Purkinje cell (primary cell): ENCODE measurements at places on chromosomes 7 and 10. TPM values are rescaled to one million over a fixed set of nuclear protein-coding genes. Genes with fewer than 3 reads are reported as not detected.

ST8SIA6 gene
- polyA plus RNA-seq, result not detected in 2 replicates

PRKCQ gene
- polyA plus RNA-seq, result 2.2 and 2.6 TPM in 2 replicates

CCDC7 gene
- polyA plus RNA-seq, result 9.8 and 13.4 TPM in 2 replicates

SRGN gene
- 6.8 and 12.5 TPM in 2 replicates for polyA plus RNA-seq

PTN gene
- polyA plus RNA-seq, result 186 and 204 TPM in 2 replicates

PHYH gene
- polyA plus RNA-seq, result 70.8 and 79.3 TPM in 2 replicates

PPP1R9A gene
- polyA plus RNA-seq, result 30.8 and 35.7 TPM in 2 replicates

CHAT gene
- not detected in 2 replicates for polyA plus RNA-seq

CFAP46 gene
- 2.4 TPM in 1 of 2 replicates, not detected in the other for polyA plus RNA-seq

CNPY1 gene
- 3.8 and 13.5 TPM in 2 replicates for polyA plus RNA-seq

SPDYE16 gene
- polyA plus RNA-seq, result 0.38 and 0.51 TPM in 2 replicates

ODAD2 gene
- 3.0 TPM in 1 of 2 replicates, not detected in the other for polyA plus RNA-seq

COX19 gene
- polyA plus RNA-seq, result 8.0 and 10.5 TPM in 2 replicates

NPSR1 gene
- not detected in 2 replicates for polyA plus RNA-seq

UPK3B gene
- not detected in 2 replicates for polyA plus RNA-seq

C1GALT1 gene
- polyA plus RNA-seq, result 20.4 and 23.3 TPM in 2 replicates

ADCYAP1R1 gene
- polyA plus RNA-seq, result 1.1 and 1.6 TPM in 2 replicates

IKZF1 gene
- polyA plus RNA-seq, result not detected in 2 replicates

VSTM4 gene
- polyA plus RNA-seq, result 1.5 and 1.7 TPM in 2 replicates

HOXA6 gene
- polyA plus RNA-seq, result not detected in 2 replicates

GIMAP5 gene
- 1.3 TPM in 1 of 2 replicates, not detected in the other for polyA plus RNA-seq

CLIP2 gene
- polyA plus RNA-seq, result 3.2 and 5.3 TPM in 2 replicates

CCDC172 gene
- polyA plus RNA-seq, result not detected in 2 replicates

SPAM1 gene
- not detected in 2 replicates for polyA plus RNA-seq

AQP1 gene
- polyA plus RNA-seq, result 0.10 and 0.40 TPM in 2 replicates

CDHR3 gene
- polyA plus RNA-seq, result 3.6 and 4.5 TPM in 2 replicates

MINDY4 gene
- 2.2 and 3.7 TPM in 2 replicates for polyA plus RNA-seq

AKR1C8 gene
- polyA plus RNA-seq, result not detected in 2 replicates

OR13A1 gene
- polyA plus RNA-seq, result not detected in 2 replicates

ZCCHC24 gene
- polyA plus RNA-seq, result 2.1 and 3.5 TPM in 2 replicates

ATP6V0A4 gene
- not detected in 2 replicates for polyA plus RNA-seq

NPTX2 gene
- polyA plus RNA-seq, result 0.45 and 15.1 TPM in 2 replicates

CC2D2B gene
- 1.7 and 6.2 TPM in 2 replicates for polyA plus RNA-seq

TWIST1 gene
- not detected in 2 replicates for polyA plus RNA-seq

ADARB2 gene
- polyA plus RNA-seq, result 0.30 and 0.45 TPM in 2 replicates

SNX10 gene
- 255 and 276 TPM in 2 replicates for polyA plus RNA-seq

ZDHHC4 gene
- 36.5 and 51.9 TPM in 2 replicates for polyA plus RNA-seq

TUBB8 gene
- polyA plus RNA-seq, result not detected in 2 replicates

PITX3 gene
- polyA plus RNA-seq, result 0.28 TPM in 1 of 2 replicates, not detected in the other

MSS51 gene
- 0.20 and 0.36 TPM in 2 replicates for polyA plus RNA-seq

PRTFDC1 gene
- polyA plus RNA-seq, result 38.9 and 44.5 TPM in 2 replicates

CLDN3 gene
- not detected in 2 replicates for polyA plus RNA-seq

CYP2C19 gene
- 0.94 and 2.6 TPM in 2 replicates for polyA plus RNA-seq

SLC13A4 gene
- 0.04 and 0.46 TPM in 2 replicates for polyA plus RNA-seq

C1QL3 gene
- polyA plus RNA-seq, result 4.4 TPM in 1 of 2 replicates, not detected in the other

CRYGN gene
- not detected in 2 replicates for polyA plus RNA-seq

UNC5B gene
- 0.77 and 1.1 TPM in 2 replicates for polyA plus RNA-seq

PLEKHS1 gene
- polyA plus RNA-seq, result not detected in 2 replicates

RGS10 gene
- 47.4 and 56.5 TPM in 2 replicates for polyA plus RNA-seq

PRKAR2B gene
- polyA plus RNA-seq, result 55.7 and 56.7 TPM in 2 replicates

BMPR1A gene
- 5.7 and 8.5 TPM in 2 replicates for polyA plus RNA-seq
